ENCODE measurements at places on chromosomes 3 and 15.

GRCh38 chr15:90889736-90890456 lies 5.6 kb downstream of the FES start:
- no peak for DNase-seq

DNA sequence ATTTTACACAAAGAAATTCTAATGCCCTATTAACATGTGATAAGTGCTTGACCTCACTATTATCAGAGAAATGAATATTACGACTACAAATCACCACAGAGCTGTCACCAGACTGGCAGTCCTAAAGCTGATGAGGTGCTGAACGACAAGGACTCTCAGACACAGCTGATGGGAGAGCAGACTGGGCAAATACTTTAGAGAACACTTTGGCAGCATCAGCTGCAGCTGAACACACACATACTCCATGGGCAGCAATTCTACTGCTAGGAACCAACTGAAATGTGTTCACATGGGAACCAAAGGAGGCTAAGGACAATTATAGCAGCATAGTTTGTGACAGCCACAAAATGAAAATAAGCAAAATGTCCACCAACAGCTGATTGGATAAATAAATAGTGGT lies 45.5 kb downstream of the SUSD5 start:
- DNase-seq: no peak

DNA sequence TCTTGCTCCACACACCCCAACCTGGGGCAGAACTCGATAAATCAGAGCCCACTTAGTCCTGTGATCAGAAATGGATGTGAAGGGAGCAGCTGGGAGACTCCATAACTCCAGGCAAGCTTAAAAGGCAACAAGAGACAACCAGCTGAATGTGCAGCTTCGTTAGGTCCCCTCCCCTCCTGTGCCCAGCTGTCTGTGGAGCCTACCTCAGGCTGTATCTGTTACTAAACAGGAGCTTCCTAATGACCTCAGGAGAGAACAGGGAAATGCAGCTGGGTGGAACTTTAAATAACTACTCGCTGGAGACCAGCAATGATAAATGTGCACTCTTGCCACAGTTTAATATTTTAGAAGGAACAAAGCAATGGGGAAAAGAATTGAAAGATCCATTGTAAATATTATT lies 25.9 kb downstream of the SLC9A9 start:
- DNase-seq: no peak

GRCh38 chr15:73756947-73757513 lies 3.9 kb upstream of the INSYN1 start:
- no peak for DNase-seq

- no peak for DNase-seq
Observed at GRCh38 chr3:108513961-108514360, 3.6 kb upstream of the MYH15 start.

- no peak for DNase-seq
Observed at GRCh38 chr3:130894986-130895280, 1.0 kb downstream of the ATP2C1 start.

GRCh38 chr15:81085213-81085612 lies 48.9 kb upstream of the CFAP161 start:
- no peak for DNase-seq

- DNase-seq: no peak
Observed at GRCh38 chr15:37921527-37922385, 12.7 kb upstream of the TMCO5A start.

GRCh38 chr15:31261266-31262142 lies 65.1 kb upstream of the KLF13 start:
- no peak for DNase-seq

DNA sequence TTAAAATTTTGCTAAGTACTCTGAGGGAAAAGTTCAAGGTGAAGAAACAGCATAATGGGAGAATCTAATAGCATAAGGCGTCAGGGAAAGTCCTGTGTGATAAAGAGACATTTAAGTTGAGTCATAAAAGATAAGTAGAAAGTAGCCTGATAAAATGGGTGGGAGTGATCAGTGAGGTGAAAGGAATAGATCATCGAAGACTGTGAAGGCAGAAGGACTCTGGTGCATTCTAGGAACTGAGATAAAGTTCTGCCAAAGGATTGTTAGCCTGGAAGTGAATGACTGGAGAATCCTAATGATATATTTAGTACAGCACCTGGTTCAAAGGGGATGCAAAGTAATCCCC lies 149.9 kb downstream of the CFAP20DC start:
- DNase-seq: no peak

DNA sequence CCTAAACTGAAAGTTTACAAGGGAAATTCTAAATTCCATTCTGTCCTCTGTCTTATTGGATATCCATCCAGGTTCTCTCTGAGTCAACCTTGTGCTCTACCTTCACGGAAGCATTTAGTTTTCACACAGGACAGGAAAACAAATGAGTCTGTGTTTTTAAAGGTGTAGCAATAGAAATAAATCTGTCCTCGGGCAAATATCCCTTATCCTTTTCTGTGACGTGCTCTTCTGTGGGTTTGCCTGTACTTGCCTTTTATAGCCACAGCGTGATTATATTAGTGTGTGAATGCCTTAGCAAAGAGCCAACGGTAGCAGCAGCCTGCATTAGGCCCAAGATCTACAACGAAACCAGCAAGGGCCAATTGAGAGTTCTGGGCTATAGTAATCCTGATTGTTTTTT lies 127.2 kb upstream of the PLSCR5 start:
- DNase-seq: no peak

GRCh38 chr3:25507811-25508210 lies 79.7 kb downstream of the RARB start:
- DNase-seq: no peak

GRCh38 chr3:31891876-31892455 lies 89.1 kb downstream of the OSBPL10 start:
- DNase-seq: no peak

- no peak for DNase-seq
Observed at GRCh38 chr3:142046320-142047020, 102.9 kb downstream of the TFDP2 start.

GRCh38 chr15:99135194-99135593 lies 30.3 kb downstream of the SYNM start:
- no peak for DNase-seq

DNA sequence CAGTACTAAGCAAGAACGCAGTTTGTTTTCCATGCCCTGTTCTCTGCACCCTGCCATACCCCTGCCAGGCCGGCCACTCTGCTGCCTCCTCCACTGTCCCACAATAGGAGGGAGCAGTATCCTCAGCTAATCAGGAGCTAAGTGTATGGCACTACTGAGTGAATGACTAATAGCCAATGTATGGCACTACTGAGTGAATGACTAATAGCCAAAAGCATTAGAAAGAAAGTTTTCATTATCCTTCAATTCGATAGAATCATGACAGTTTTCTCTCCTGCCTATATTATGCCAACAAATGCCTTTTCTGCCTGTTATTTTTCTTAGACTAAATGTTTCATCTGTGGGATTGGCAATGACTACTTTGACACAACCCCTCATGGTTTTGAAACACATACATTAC lies 107.5 kb upstream of the CHRM5 start:
- no peak for DNase-seq

GRCh38 chr3:17645074-17645698 lies 97.2 kb downstream of the TBC1D5 start:
- DNase-seq: no peak

DNA sequence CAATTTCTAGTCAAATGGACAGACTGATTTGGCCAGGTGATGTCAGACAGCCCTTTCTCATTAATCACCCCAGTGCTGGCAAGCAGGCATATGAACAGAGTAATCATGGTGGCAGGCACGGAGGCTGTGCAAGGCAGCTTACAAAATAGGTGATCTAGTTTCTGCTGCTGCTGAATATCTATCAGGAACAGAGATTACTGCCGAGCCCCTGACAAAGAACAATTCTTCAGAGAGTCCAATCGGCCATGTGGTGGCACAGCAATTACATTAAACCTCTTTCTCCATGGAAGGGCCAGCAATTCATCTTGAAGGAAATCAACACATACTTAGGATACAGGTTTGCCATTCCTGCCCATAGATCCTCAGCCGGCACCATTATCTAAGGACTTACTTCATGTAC lies 32.3 kb upstream of the THBS1 start:
- DNase-seq: no peak

GRCh38 chr3:125367403-125368230 lies 7.5 kb downstream of the ZNF148 start:
- DNase-seq: no peak

DNA sequence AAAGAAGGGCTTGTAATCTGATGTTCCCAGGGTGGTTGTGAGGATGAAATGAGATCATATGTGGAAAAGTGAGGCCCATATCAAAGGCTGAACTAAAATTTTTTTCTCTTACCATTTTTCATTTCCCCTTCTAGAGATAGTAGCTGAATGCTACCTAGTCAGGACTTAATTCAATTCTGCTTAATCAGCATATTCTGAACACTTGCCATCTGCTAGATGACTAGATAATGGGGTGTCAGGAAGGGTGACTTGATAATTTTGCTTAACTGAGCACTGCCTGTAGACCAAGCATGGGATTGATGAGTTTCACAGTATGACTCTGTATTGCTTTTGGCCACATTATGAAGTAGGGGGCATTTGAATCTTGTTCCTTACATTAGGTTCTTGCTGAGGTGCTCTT lies 136.2 kb downstream of the CHST2 start:
- no peak for DNase-seq

Measured in stimulated activated CD8-positive, alpha-beta memory T cell treated with anti-CD3 and anti-CD28 coated beads, Interleukin-7, amount 100 ng/mL, for 1 hour (primary cell).